ENCODE measurements at places on chromosomes 16 and 17.

DNA sequence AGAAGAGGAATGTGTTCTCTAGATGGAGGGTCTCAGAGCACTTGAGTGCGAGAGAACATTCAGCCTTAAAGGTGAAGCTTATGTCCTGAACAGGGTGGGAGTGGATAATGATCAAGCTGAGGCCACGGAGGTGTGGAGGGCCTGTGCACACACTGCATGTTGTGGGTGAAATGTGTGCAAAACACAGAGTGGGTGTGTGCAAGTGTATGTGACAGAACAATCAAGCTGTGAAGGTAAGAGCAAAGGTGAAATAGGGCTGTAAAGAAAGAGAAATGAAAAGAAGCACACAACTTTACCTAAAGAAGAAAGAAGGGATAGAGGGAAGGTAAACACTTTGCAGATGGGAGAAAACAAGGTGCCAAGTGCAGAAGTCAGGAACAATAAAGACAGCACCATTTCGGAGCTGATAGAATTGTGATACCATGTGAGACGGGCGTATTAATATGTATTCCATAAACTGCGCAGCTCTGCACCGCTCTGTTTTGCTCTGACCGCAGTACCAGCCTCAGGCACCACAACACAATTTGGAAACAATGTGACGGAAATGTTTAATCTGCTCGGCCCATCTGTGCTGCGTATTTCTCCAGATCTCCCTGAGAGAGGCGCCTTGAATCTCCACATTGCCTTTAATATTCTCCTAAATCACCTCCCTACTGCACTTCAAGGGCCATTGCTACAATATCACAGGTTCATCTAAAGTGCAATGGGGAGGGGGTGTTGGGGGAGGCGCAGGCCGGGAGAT lies 40.6 kb downstream of the SNX11 start:
- DNase-seq = no peak

GRCh38 chr17:82495844-82496528 lies 23.5 kb upstream of the FOXK2 start:
- DNase-seq = no peak

GRCh38 chr16:23146877-23147601 lies 2.2 kb downstream of the USP31 start:
- peak; percentile 82 for DNase-seq

DNA sequence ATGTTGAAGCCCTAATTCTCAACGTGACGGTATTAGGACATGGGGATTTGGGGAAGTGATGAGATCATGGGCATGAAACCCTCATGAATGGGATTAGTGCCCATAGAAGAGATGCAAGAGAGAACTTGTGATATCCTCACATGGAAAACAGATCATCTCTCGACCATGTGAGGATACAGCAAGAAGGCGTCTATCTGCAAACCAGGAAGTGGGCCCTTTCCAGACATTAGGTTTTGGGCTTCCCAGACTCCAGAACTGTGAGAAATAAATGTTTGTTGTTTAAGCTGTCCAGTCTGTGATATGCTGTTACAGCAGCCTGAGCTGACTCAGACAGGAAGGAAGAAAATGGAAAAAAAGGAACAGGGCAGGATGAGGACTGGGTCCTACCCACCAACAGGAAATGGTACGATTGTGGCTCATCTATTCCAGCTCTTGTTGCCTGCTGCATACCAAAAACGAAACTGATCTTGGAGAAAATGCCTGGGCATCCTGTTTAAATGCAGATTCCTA lies 21.9 kb upstream of the SSTR2 start:
- no peak for DNase-seq

DNA sequence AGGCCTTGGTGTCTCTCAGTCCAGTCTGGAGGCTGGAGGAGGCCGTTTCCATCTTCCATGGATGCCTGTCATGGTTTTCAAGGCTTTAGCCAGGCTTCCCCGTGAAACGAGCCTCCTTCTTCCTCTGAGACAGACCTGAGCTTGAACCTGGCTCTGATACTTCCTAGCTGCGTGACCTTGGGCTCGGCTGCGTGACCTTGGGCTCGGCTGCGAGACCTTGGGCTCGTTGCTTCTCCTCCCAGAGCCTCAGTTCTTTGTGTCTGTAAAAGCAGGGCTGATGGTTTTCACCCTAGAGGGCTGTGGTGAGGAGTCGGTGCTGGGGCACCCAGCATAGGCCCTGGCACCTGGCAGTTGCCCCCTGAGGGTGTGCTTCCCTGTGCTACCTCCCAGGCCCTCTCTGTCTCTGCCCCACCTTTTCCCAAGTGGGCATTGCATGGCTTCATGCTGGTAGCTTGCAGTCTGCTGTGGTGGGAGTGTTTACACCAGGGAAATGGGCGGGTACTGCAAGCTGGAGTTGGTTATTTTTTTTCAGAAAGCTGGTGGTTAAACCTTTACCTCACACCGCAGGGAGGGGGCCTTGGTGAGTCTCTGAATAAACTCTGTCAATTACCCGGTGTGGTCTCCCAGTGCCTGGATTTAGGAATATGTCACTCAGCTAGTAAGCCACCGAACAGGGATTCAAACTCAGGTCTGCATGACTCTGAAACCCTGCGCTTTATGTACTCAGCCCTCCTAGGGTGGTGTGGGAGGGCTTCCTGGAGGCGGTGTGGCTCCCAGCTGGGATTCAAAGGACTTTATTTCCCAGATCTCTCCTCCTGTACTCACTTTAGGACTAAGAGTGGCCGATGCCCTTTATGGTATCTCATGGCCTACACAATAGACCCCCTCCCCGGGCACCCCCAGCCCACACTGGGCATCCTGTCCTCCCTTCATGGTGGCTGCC lies 129.0 kb upstream of the CIBAR2 start:
- DNase-seq = no peak

DNA sequence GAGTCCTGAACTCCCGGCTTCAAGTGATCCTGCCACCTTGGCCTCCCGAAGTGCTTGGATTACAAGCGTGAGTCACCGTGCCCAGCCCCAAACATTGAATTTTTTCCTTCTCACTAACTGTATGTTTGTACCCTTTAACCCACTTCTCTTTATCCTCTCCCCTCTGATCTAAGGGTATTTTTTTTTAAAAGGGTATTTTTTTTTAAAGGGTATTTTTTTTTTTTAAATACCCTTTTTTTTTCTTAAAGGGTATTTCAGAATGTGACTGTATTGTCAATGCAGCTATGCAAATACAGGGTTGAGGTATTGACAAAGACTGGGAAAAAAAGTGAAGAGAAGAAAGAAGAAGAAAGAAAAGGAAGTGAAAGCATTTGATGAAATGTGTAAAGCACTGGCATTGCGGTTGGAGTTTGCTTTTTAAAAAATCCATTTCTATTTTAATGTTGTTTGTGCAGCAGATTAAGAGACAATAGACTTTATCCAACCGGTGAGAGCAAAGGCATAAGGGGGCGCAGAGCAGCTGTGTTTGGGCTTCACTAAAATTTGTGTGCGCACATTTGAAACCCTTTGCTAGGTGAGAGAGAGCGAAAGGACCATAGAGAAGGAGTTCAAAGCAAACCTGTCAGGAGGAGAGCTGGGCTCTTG lies 42.4 kb downstream of the SYT17 start:
- DNase-seq = no peak

GRCh38 chr16:57786632-57787518 lies 15.4 kb downstream of the KIFC3 start:
- DNase-seq = no peak

DNA sequence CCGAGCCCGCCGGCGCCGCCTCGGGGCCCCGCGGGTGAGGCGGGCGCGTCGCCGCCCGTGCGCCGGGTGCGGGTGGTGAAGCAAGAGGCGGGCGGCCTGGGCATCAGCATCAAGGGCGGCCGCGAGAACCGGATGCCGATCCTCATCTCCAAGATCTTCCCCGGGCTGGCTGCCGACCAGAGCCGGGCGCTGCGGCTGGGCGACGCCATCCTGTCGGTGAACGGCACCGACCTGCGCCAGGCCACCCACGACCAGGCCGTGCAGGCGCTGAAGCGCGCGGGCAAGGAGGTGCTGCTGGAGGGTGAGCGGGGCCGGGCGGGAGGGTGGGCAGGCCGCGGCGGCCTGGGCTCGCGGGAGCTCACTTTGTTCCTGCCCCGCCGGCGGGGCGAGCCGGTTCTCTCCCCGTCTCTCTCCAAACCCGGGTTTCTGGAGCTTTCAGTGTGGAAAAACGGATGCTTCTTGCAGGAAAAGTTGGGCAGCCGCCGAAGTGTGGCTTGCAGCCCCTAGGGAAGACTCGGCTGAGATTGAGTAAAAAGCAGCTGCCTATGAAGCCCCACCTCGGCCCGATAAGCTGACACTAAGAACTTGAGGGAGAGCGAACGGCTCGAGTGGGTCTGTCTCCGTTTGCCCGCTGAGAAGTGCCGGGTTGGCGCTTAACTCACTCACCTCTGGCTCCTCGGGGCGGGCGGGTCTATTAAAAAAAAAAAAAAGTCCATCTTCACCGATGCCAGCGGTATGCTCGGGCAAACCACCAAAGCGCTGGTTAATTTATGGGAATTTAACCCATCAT lies 677 bp downstream of the SNTB2 start:
- no peak for DNase-seq

DNA sequence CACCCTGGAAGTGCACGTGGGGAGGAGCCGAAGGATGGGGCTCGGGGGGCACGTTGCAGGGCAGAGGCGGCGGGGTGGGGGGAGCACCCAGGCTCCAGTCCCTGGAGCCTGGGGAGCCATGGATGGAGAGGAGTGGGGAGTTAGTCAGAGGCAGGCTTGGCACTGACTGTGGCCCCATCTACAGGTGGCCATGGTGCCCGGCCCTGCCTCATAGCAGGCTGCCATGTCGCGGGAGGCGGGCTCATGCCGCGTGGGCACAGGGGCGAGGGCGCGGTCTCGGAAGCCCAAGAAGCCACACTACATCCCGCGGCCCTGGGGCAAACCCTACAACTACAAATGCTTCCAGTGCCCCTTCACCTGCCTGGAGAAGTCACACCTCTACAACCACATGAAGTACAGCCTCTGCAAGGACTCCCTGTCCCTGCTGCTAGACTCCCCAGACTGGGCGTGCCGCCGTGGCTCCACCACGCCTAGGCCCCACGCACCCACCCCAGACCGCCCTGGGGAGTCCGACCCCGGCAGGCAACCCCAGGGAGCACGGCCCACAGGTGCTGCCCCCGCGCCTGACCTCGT lies 3.0 kb downstream of the PRR35 start:
- DNase-seq = no peak

DNA sequence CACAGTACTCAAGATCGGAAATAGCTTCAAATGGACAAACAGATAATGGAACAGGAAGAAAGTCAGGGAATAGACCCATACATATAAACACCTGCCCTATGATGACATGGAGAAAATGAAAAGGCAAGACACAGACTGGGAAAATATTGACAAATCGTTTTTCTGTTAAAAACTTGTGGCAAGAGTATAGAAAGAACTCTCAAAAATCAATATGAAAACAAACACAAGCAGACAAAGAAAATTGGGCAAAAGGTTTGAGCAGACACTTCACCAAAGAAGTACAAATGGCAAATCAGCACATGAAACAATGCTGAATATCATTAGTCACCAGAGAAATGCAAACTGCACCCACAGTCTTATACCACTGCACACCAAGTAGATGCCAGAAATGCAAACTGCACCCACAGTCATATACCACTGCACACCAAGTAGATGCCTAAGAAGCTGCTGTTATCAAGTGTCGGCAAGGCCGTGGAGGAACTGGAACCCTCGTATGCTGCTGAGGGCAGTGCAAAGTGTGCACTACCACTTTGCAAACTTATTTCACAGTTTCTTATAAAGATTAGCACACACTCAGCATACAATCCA lies 123.5 kb upstream of the CHMP6 start:
- no peak for DNase-seq

DNA sequence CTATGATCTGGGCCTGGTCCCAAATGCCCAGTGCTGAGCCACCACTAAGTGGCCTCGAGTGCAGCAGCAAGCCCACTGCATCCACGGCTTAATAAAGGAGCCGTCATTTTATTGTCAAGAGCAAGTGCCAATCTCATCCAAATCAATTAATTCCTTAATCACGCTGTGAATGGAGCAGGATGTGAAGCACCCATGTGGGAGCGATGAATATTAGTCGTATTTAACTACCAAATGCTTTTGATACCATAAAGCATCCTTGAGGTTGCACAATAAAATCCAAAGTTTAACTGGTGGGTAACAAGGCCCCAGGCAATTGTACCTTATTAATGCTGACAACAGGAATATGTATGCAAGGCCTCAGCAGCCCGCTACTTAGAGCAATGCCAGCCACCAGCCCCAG lies 226.0 kb upstream of the C16orf82 start:
- DNase-seq = peak; percentile 42

- no peak for DNase-seq
These were observed 190.0 kb downstream of the RAB11FIP4 start for GRCh38 chr17:31581491-31581890.

GRCh38 chr16:10791048-10791447 lies 27.5 kb downstream of the TVP23A start:
- DNase-seq = no peak

All from esophagus muscularis mucosa (tissue), 4 donors.